KBM-7 (cell line): ENCODE measurements at places on chromosomes 1 and 21.

- DNase-seq = no peak
Measured at GRCh38 chr1:107378866-107379265, 238.0 kb downstream of the NTNG1 start.

DNA sequence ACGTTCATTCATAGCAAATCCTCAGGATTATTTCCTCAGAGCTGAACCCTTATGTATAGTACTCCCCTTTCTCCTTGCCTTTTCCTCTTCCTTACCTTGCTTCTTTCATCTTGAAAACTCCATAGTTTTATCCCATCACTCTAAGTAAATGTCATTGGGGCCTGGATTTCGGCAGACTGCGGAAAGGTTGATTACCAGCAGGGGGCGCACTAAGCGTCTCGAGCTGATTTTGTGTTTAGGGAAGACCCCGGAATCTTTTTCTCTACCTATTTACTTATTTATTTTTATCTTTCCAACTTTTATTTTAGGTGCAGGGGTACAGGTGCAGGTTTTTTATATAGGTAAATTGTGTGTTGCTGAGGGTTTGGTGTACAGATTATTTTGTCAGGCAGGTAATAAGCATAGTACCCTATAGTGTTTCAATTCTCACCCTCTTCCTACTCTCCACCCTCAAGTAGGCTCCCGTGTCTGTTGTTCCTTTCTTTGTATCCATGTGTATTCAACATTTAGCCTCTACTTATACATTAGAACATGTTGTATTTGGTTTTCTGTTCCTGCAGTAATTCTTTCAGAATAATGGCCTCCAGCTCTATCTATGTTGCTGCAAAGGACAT is 11.4 kb upstream of the MTARC1 start:
- peak; percentile 50 for DNase-seq

DNA sequence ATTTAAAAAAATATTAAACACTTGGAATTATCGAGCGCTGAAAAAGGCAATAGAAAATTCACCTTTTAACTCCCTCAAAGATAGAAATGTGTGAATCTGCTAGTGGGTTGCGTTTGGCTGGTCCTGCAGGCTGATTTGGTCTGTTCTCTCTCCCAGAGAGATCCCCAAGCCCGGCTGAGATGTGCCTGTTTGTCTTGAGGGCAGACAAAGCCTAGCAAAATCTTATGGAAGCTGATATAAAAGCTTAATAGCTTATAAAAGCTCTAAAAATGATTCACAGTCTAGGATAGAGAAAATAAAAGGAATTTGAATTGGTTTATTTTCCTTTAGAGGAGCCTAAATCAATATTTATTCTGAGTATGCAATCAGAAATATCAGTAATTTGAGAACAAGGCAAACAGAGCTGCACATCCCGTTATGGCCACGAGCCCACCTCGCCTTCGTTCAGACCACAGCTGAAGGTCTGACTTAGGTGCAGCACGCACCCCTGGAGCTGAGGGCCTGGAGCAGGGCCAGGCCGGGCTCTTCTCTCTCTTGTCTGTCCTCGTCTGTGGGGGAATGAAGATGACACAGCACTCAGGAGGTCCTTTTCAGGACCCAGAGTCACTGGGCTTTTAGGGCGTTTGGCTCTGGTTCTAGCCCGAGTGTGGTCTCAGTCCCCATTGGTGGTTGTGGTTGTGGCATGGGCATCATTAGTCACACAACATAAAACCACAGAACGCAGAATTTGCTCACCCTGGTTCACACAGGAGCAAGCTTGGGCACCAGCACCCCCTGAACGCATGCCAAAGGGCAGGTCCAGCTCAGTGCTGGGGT is 18.6 kb downstream of the PDE9A start:
- DNase-seq = no peak

GRCh38 chr1:237705462-237705861 is 185.3 kb downstream of the ZP4 start:
- no peak for DNase-seq

DNA sequence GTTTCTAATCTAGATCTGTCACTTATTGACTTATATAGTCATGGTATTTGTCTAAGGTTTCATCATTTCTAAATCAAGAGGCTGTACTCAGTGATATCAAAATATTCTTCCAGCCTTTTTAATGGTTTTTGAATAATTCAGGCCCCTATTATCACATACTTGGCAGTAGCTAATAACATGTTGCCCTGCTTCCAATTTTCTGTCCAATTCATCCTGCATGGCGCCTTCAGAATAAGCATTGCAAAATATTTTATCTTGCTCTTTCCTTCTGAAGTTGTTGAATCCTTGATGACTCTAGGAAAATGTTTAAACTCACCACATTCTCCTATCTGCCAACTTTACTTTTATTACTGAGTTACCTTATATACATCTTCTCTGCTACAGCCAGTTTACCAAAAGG is 517.2 kb upstream of the B3GALT2 start:
- no peak for DNase-seq

GRCh38 chr1:27000090-27000816 is 6.8 kb downstream of the TRNP1 start:
- DNase-seq = no peak

- no peak for DNase-seq
Measured at GRCh38 chr1:181206979-181207790, 118.7 kb downstream of the IER5 start.

DNA sequence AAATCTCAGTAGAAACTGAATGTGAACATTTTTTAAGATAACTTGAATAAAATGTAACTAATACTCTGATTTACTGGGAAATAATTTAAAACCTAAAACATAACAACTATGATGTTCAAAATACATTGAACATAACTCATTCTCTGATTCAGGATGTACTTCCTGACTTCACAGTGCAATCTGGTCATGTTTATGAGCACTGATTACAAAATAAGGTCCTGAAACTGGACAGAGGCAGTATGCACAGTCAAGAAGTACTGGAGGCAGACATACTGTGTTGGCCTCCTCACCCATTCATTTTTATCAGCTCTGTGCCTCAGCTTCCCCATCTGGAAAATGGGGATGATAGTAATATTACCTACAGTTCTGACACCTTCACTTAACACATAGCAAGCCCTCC is 651.3 kb downstream of the PTPRC start:
- DNase-seq = no peak

DNA sequence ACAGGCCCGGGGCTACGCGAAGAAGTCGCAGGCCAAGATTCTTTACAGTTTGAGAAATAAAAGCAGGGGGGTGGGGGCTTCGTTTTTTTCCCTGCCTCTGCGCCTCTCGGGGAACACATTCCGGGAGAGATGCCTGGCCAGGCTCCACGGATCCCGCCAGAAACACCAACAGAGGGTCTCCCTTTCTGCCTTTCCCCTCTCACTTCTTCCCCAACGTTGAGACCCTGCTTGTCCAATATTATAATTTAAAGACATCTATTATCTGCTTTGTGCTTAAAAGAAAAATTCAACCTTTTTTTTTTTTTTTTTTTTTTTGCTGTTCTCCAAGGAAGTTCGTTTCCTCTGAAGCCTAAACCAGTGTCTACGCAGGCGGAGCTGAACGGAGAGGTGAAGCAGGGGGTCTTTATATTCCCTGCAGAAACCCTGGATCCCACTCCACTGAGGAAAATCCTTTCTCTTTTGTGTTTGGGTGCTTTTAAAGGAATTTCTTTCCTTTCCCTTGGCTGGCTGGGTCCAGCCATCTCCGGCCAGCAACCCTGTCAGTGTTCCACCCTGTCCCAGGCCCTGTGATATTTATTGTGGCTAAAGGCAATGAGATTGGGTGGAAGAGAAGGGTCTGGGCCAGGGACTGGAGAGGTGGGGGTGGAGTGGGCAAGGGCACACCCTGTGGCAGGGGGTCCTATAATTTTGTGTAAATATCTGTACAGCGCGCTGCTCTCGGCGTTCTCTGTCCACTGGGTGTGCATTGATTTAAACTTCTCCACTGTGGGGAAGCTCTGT is 2.2 kb downstream of the FOXD2 start:
- no peak for DNase-seq

- no peak for DNase-seq
Measured at GRCh38 chr1:6911974-6912373, 126.7 kb downstream of the CAMTA1 start.

DNA sequence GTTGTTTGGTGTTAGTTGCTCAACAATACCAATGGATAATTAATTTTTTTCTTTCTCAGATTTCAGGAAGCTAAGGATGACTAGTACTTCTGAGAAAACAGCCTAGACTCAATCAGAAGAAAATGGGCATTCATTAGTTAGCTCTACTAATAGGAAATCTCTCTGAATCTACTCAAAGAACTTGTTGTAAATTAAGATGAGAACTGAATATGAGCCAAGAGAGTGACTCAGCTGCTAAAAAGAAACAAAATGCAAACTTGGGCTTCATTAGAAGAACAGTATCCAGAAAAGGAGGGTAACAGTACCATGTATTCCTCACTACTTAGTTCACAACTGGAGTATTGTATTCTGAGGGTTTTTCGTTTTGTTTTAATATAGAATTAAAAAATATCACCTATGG is 12.5 kb downstream of the FOXJ3 start:
- no peak for DNase-seq

DNA sequence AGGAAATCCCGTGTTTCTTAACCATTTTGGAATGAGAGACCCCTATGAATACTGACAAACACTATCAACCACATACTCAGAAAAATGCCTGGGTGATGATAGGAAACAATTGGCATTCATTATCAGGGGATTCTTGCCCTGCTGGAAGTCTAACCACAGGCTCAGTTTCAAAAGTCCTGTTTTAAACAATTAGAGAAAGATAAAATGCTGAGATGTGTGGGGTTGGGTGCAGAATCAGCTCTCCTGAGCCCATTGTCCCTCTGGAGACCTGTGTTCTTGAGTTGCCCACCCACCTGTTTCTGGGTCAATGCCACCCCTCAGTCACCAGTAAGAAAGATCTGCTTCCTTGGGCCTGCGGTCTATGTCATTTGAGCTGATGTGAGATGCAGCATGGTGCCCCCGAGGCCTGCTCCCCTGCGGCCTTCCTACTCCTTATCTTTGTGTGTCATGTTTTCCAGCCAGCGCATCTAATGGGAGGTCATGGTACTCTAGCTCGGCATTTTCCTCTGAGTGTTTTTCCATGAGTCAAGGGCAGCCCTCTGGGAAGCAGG is 130.3 kb upstream of the PLXNA2 start:
- DNase-seq = no peak

GRCh38 chr1:181990728-181991127 is 70.8 kb downstream of the ZNF648 start:
- DNase-seq = no peak

GRCh38 chr21:25952306-25952705 is 217.5 kb downstream of the GABPA start:
- no peak for DNase-seq

- DNase-seq = no peak
Measured at GRCh38 chr21:30717105-30717504, 1.5 kb downstream of the KRTAP21-3 start.

DNA sequence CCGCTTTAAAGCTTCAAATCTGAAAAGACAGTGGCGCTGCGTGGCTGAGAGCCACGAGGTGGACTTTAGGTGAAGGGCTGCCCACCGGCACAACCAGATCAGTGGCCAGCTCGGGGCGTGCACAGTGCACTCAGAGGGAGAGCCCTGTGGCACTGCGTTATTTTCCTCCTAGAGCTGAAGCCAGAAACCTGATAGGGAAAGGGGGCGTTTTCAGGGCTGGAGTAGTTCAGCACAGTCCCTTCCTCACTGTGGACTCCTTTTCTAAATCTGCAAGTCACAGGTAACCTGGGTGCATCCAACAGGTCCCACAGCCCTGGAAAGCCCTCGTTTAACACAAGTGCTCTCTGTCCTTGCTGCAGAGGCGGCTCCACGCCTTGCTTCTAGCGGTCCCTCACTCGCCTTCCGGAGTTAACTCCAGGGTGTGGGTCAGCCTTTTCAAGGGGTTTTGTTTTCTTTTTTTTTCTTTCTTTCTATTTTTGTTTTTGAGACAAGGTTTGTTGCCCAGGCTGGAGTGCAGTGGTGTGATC is 81.2 kb downstream of the GALNT2 start:
- DNase-seq = no peak

- DNase-seq = no peak
Measured at GRCh38 chr1:180805316-180805715, 107.4 kb upstream of the KIAA1614 start.

DNA sequence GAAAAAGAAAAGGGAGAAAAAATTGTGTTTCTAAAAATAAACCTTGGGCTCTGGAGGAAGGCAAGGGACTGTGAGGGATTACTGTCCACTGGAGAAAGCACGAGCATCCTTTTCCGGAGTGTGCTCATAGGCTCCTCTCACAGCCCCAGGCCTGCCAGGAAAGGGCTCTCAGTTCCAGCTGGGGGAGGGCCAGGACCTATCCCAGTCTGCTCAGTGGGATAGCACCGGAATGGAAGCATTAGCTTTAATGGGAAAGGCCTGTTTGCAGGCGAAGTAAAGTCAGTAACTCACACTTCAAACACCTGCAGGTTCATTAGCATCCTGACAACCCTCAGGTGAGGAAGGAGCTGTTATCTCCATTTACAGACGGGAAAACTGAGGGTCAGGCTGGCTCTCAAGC is 113.9 kb upstream of the USP24 start:
- DNase-seq = no peak

DNA sequence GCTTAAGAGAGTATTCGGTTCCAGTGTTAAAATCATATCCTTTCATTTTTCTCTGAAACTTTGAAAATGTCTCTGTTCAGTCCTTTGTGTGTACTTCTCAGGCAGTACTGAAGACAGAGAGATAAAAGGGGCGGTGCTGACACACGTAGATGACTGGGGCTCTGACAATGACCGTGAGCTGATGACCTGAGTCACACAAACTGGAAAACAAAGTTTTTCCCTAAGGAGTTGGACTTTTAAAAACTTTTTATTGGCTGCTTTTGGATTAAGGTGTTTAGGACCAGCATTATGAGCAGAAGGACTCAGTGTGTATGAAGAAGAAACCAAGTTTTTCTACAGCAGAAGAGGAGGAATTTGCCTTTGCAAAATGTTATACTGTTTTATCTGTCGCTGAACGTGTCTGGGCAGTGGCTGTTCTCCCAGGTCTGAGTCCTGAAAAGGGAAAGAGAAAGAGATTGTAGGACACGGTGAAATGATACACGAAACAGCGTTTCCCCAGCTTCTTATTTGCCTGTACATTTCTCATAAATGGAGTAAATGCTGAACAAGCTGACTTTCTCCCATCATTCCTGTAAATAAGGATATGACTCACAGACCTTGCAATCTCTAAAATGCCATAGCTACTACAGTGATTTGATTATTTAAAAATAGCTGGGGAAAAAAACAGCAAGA is 51.5 kb downstream of the MAP3K7CL start:
- DNase-seq = no peak

GRCh38 chr1:117809764-117810163 is 119.7 kb downstream of the GDAP2 start:
- no peak for DNase-seq
